ENCODE measurements at places on chromosomes 5 and 9.

DNA sequence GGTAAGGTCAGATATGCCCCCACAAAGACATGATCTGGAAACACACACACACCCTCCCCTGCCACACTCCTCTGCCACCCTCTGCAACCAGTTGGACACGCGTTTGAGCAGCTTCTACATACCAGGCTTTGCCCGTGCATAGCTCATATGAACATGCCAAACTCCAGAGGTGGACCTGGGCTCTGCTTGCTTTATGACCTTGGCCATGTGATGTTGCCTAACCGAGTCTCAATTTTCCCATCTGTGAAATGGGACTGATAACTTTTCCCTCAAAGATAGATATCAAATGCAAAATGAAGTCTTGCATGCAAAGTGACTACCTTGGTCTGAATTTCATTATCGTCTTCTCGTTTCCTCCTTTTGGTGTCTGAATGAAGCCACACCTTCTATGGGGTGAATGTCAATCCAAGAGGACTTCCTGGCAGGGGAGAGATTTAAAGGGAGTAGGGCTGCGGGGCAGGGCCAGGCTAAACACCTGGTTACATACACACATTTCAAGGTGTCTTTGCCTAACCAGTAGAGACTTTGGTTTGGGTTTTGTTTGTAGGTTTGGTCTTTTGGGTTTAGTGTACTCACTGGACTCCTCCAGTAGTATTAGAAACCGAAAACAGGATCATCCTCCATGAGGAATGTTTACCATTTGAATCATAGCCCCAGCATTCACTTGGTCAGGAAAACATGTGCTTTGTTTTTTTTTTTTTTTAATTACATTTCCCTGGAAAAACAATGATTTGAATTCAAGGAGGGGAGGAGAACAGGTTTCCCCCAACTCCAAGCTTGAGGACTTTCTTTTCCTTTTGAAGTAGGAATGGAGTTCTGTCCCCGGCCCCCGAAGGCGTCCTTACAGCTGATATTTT lies 63.2 kb downstream of the COL27A1 start:
- no peak for DNase-seq

DNA sequence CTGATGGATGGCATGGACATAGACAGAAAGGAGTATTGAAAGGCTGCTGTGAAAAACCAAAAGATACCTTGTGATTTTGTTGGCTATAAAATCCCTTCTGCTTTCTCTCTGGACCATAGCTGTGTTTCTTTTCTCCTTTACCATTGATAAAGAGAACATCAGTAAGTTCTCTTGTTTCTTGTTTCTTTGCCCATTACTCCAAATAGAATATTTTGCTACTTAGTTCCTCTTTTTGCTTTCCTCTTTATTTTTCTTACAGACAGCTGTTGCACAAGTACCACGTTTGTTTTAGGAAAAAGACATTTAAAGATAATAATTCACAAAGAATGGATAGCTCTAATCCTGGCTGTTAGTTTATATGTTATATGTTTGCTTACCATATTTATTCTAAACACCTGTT lies 1129.2 kb downstream of the DTWD2 start:
- no peak for DNase-seq

- DNase-seq, result no peak
These were observed 396.2 kb downstream of the KCTD16 start for GRCh38 chr5:144566747-144567420.

DNA sequence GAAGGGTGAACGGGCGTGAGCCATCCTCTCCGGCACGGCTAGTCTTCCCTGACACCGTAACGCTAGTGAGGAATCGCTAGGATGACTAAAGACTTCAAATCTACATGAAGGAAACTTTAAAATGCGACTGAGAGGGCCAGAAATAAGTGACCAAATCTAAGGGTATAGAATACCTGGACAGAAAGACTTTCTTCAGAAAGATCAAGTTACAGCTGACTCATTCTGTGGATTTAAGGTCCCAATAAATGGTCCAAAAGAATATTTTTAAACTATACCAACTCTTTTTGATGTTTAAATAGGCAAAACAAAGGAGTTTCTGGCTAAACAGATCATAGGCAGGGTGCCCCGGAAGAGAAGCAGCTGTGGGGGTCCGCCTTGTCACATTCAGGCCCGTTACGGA lies 38.9 kb upstream of the CEP72 start:
- no peak for DNase-seq

- DNase-seq, result no peak
These were observed 267.0 kb downstream of the CETN3 start for GRCh38 chr5:90142541-90142940.

DNA sequence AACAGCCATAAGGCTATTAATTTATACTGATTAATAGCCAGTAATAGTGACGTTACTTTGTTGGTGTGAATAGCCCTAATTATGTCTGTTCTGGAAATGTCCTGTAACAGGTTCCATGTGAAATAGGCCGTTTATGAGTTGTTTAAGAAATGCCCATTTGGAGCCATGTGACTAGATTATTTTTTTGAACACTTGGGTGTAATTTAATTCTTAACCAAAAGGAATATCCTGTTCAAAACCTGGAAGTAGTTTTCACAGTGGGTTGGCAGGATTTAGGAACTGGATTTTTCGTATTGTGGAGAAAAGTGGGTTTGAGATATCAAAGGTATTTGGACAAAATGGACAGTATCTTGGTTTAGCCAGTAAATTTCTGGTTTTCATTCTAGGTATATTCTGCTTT lies 1.3 kb downstream of the TENT2 start:
- no peak for DNase-seq

DNA sequence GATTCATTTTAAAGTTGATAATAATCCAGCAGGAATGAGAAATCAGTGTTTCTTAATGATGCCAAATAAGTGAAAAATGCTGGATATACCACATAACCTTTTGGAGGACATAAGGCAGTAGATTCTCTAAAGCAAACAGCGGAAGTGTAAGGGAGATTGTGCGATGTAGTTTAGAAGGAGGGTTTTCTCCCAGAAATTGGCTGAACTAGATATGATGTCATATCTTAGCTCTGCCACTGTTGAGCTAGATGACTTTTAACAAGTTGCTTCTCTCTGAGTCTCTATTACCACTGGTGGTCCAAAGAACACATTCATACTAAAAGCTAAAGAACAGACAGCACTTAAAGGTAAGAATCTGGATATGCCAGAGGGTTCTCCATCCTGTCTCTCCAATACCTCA lies 107.0 kb downstream of the NR6A1 start:
- DNase-seq, result no peak

DNA sequence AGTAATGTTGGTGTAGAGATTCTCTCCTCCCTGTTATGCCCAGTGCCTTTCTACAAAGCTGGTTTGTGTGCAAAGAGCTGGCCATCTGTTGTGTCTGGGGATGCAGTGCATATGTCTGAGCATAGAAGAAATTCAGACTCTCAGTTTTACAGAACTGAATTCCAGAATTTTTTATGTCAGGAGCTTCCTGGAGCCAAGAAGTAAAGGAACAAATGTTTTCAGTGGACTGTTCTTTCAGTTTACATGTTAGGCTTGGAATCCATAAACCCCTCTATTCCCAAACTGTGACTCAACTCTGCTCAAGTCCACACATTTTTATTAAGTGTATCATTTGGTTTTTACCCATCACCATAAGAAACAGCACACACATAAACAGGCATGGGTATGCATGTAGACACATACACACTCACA lies 366.0 kb downstream of the BRINP1 start:
- DNase-seq, result no peak

DNA sequence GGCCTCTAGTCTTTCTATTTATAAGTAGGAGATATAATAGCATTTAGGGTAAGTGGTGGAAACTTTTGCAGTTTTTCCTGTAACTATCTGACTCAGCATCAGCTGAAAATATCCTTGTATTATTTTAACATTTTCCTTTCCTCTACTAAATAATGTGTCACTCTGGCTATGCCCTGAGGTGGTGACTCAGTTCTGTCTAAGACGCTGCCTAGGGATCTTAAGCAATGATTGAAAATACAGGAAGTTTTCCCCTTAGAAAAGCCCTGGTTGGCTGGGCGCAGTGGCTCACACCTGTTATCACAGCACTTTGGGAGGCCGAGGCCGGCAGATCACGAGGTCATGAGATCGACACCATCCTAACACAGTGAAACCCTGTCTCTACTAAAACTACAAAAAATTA lies 9.3 kb upstream of the EDIL3 start:
- DNase-seq, result no peak

GRCh38 chr9:83646500-83647239 lies 23.7 kb downstream of the IDNK start:
- no peak for DNase-seq

DNA sequence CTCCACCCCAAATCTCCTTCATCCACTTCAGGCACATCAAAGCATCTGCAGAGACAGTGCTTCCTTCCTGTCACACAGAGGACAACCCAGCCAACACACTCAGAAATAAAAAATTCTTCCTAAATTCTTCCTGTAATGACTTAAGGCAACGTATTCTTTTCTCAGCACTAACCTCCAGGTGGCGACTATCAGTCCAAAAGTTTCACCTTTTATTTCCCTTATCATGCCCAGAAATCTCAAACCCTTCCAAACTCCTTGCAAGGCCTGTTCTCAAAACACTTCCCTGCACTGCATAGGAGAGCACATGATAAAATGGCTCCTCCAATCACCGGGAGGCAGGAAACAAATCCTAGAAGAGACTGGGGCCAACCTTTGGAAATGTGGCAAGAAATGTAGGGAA lies 35.1 kb downstream of the SLIT3 start:
- no peak for DNase-seq

DNA sequence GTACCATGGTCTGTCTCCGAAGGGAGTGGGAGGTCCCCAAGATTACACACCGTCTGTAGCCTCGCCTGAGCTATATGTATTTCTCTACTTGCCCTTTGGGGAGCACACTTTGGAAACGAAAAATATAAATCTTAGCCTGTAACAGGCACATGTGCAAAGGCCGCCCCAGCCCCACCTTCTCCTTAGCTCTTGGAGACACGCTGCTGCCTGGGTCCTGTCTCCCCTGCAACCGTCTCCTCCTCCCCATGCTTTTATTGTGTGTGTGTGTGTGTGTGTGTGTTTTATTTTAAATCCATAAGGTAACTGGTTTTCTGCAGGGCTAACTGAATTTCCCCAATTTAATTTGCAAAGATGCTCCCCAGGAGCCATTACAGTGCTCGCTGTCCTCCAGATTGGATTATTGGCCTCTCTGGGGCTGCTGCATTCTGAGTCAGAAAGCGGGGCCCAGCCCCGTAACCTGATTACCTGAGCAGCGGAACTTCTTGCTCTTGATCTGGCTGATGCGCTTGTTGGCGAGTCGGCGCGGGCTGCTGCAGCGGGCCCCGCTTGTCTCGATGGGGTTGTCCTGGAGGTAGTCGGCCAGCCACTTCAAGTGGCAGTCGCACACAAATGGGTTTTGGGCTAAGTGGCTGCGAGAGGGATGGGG lies 193.3 kb upstream of the PANK3 start:
- DNase-seq, result no peak

- DNase-seq, result no peak
These were observed 181.4 kb downstream of the FGF18 start for GRCh38 chr5:171600741-171601265.

GRCh38 chr5:76111477-76112174 lies 28.4 kb downstream of the SV2C start:
- DNase-seq, result no peak

GRCh38 chr5:31008231-31008630 lies 185.3 kb upstream of the CDH6 start:
- DNase-seq, result no peak

- DNase-seq, result no peak
These were observed 3.5 kb downstream of the HEMGN start for GRCh38 chr9:97934321-97935115.

- no peak for DNase-seq
These were observed 10.5 kb downstream of the PIK3R1 start for GRCh38 chr5:68225911-68226545.

DNA sequence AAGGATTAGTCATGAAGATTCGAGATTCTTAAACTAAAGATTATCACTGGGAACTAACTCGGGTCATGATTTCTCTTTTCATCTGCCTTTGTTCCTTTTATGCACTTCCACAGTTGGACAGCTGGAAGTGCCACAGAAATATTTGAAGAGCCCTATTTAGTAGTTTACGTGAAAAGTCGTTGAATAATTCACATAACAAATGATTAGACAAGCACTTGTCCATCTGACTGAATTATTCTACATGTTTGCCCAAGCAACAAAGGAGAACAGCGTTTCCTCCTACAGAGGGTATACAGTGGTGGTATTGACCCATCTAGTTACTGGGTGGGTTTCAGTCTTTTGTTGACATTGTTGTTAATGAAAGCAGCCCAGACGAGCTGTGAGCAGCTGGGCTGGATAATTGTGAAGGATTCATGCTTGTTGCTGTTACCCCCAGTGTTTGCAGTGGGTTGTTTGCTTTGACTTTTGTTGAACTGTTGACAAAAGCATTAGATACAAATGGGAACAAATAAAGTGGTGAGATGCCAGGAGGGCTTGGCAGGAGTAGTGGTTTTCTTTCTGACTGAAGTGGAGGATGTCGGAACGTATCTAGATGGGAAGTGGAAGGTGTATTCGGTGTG lies 96.2 kb downstream of the TLE4 start:
- DNase-seq, result peak; percentile 18

- DNase-seq, result peak; percentile 5
These were observed 766.2 kb downstream of the PTPRD start for GRCh38 chr9:9846557-9846956.

- DNase-seq, result no peak
These were observed 83.6 kb downstream of the RFK start for GRCh38 chr9:76310577-76310976.

GRCh38 chr5:38371596-38371995 lies 113.2 kb downstream of the EGFLAM start:
- no peak for DNase-seq

DNA sequence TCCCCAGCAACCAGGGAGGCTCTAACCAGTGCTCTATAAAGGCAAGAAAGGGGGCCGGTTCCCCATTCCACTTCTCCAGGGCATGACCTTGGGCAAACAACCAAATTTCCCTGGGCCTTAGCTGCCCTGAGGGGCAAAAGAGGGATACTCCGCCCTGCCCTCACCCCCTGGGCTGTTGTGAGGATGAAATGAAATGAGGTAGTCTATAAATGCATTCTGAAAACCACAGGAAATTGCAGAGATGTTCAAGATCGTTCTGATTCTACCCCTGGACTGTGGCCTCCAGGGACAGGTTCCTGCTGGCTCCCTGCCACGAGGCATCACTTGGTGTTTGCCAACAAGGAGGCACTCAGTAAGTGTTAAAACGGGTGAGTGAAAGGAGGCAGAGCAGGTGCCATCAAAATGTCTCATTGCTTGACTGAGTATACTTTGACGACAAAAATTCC lies 5.7 kb downstream of the RAPGEF1 start:
- DNase-seq, result no peak

GRCh38 chr5:34740389-34740806 lies 84.3 kb downstream of the RAI14 start:
- no peak for DNase-seq

GRCh38 chr5:179834120-179834519 lies 13.4 kb downstream of the SQSTM1 start:
- DNase-seq, result no peak

GRCh38 chr9:96719921-96720320 lies 58.0 kb downstream of the ZNF510 start:
- DNase-seq, result no peak
